ENCODE measurements at places on chromosomes 3 and 15.
A peak's percentile ranks its signal among the peaks of the same experiment; 100 is the strongest.

- no peak for DNase-seq
Observed at GRCh38 chr3:45572755-45573154, 21.8 kb upstream of the LIMD1 start.

DNA sequence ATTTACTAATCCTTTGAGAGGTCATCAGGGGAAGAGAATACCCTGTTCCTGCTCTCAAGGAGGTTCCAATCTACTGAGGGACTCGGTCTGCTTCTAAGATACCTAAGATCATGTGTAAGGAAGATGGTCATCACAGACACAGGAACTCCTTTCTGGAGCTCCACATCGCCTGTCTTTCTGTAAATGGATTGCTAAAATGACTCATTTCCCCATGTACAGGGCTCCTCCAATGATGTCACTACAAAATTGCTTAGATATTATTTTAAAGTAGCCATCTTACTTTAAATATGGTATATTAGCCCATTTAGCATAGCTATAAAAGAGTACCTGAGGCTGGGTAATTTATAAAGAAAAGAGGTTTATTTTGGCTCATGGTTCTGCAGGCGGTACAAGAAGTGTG lies 206.1 kb upstream of the PROK2 start:
- no peak for DNase-seq

GRCh38 chr15:79743032-79743431 lies 153.8 kb downstream of the MTHFS start:
- no peak for DNase-seq

GRCh38 chr3:16311960-16312451 lies 47.0 kb downstream of the OXNAD1 start:
- DNase-seq: no peak

DNA sequence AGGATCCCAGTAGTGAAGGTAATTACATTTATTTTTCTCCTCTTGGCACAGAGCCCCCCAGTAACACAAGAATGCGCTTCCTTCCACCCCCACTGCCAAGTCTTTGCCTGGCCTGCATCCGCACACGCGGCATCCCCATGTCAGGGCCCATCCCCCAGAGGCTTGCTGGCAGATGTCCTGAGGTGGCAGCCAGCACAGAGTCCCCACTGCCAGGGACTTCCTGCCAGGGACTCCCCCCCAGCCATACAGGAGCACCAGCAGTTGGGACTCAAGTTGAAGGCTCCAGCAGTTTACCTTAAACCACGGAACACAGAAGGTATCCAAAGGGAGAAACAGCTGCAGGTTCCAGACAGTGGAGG lies 41.0 kb downstream of the MEGF11 start:
- DNase-seq: peak; percentile 15

DNA sequence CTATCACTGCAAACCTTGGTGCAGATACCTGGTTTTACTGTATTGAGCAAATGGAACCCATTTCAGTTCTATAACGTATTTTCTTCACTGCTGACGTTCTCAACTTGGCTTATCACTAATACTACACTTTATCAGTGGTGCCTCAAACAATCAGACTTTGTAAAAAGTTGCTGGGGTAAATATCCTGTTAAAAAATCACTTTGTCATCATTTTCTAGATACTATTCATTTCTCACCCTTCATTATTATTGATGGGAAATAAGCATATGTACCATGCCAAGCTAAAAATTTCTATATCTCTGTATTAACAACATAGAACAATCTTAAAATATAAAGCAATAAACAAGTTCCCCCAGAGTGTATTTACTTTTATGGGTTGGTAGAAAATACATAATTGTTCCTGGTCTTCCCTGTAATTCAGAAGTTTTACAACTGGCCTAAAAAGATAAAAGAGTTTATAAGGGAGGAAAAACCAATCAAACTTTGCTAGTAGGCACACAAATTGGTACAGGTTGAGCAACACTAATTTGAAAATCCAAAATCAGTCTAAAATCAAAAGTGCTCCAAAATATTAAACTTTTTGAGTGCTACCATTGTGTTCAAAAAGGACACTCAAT lies 33.2 kb downstream of the CIP2A start:
- no peak for DNase-seq

GRCh38 chr15:96553006-96553405 lies 222.5 kb downstream of the NR2F2 start:
- no peak for DNase-seq

- no peak for DNase-seq
Observed at GRCh38 chr3:8554696-8555095, 53.1 kb downstream of the LMCD1 start.

GRCh38 chr3:188490416-188490815 lies 336.5 kb downstream of the LPP start:
- no peak for DNase-seq

DNA sequence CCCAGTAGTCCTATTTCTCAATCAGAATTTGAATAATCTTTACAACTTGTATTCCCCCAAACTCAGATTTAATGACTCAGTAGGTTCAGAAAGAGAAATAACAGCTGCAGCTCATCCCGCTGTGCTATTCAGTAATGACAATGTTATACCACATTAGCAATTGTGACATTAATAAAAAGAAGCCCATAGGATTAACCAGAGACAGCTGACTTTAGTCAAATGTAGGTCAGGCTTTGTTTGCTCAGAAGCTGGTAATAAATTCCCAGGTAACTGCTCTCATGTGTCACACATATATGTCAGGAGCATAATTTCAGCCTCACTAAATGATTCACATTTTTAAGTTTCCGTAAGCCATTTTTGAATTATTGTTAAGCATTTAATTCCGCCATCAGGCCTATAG lies 222.0 kb upstream of the UBE2E2 start:
- no peak for DNase-seq

- DNase-seq: no peak
Observed at GRCh38 chr3:45139372-45140140, 6.6 kb downstream of the CDCP1 start.

DNA sequence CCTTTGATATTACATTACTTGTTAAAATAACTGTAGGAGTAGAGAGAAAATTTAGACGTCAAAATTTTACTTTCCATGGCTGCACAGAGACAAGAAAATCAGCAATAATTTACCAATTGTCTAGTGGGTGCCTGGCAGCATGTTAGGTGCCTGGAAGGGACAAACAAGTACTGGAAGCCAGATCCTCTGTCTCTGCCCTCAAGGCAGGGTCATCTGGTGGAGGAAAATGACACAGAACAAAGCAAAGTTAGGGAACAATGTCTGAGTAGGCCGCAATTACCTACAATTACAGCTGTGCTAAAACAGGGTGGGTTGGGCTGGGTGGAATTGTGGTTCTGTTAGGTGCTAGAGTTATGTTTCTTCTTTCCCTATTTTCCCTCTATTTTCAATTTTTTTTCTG lies 7.4 kb downstream of the CCDC174 start:
- DNase-seq: no peak
